ENCODE measurements at places on chromosomes 13 and 19. TPM values are rescaled to one million over a fixed set of nuclear protein-coding genes. Genes with fewer than 3 reads are reported as not detected.
A peak's percentile ranks its signal among the peaks of the same experiment; 100 is the strongest.

GRCh38 chr19:16071072-16071691 is 5.1 kb upstream of the TPM4 start:
- no peak overlapping the region for H3K4me3 ChIP-seq
- no peak for DNase-seq
- no peaks in the 10 kb centered on the region for H3K36me3 ChIP-seq
- H3K27ac ChIP-seq: peak overlapping the region; percentile 61
- no peaks in the 10 kb centered on the region for H3K27me3 ChIP-seq
- no peaks in the 10 kb centered on the region for H3K4me1 ChIP-seq

Gene KL
- 4.5 TPM for total RNA-seq

- H3K36me3 ChIP-seq: no peaks in the 10 kb centered on the region
- H3K27me3 ChIP-seq: no peaks in the 10 kb centered on the region
Measured at GRCh38 chr13:98998831-98999638, 21.2 kb upstream of the DOCK9 start.

GRCh38 chr13:54574791-54575190 is 1546.2 kb downstream of the OLFM4 start:
- H3K27ac ChIP-seq: no peak overlapping the region
- H3K4me1 ChIP-seq: no peaks in the 10 kb centered on the region
- no peaks in the 10 kb centered on the region for H3K36me3 ChIP-seq

GRCh38 chr19:29421196-29421545 is 104.6 kb upstream of the VSTM2B start:
- no peaks in the 10 kb centered on the region for H3K4me1 ChIP-seq
- no peak overlapping the region for H3K27ac ChIP-seq
- H3K27me3 ChIP-seq: no peaks in the 10 kb centered on the region

Gene SULT2B1
- total RNA-seq: not detected

- DNase-seq: no peak
- no peak overlapping the region for H3K27ac ChIP-seq
- no peaks in the 10 kb centered on the region for H3K27me3 ChIP-seq
Measured at GRCh38 chr13:69296130-69296529, 811.5 kb upstream of the ATXN8OS start.

GRCh38 chr19:52735734-52736133 is 890 bp upstream of the ZNF611 start:
- no peaks in the 10 kb centered on the region for H3K27me3 ChIP-seq
- H3K4me3 ChIP-seq: no peak overlapping the region
- H3K27ac ChIP-seq: peak overlapping the region; percentile 85
- H3K4me1 ChIP-seq: peaks cover 13% of the 10 kb centered on the region

Gene SLAIN1
- total RNA-seq: 25.4 TPM
